ENCODE measurements at places on chromosomes 3 and 15.

GRCh38 chr15:56984681-56985481 is 66.4 kb downstream of the TCF12 start:
- DNase-seq: no peak
- H3K4me1 ChIP-seq: no peaks in the 10 kb centered on the region
- H3K27me3 ChIP-seq: no peaks in the 10 kb centered on the region
- H3K36me3 ChIP-seq: no peaks in the 10 kb centered on the region

GRCh38 chr3:185421577-185422232 is 58.8 kb downstream of the MAP3K13 start:
- no peaks in the 10 kb centered on the region for H3K36me3 ChIP-seq
- H3K4me1 ChIP-seq: no peaks in the 10 kb centered on the region
- H3K27me3 ChIP-seq: no peaks in the 10 kb centered on the region
- DNase-seq: no peak
- no peak overlapping the region for H3K4me3 ChIP-seq

DNA sequence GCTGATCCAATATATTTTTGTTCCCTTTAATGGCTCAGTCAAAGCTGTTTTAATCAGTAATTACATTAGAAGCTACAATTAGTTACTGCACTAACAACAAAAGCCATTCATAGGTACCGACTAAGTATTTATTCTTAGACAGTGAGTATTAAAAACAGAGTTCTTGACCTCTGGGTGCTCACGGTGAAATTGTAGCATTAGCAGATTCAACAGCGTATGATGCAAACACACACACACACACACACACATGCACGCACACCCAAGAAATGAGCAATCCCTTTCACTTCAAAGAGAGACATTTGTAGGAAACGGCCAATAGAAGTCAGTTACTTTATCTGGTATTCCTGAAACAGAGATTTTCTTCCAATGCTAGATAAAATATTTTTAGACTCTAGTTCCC is 27.0 kb upstream of the MITF start:
- no peak for DNase-seq
- no peaks in the 10 kb centered on the region for H3K27me3 ChIP-seq
- H3K27ac ChIP-seq: no peak overlapping the region
- H3K4me1 ChIP-seq: no peaks in the 10 kb centered on the region

DNA sequence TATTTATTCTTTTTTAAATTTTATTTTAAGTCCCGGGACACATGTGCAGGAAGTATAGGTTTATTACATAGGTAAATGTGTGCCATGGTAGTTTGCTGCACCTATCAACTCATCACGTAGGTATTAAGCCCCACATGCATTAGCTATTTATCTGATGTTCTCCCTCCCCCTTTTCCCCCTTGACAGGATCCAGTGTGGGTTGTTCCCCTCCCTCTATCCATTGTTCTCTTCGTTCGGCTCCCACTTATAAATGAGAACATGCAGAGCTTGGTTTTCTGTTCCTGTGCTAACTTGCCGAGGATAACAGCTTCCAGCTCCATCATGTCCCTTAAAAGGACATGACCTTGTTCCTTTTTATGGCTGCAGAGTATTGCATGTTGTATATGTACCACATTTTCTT is 220.3 kb downstream of the OCA2 start:
- DNase-seq: no peak
- no peak overlapping the region for H3K27ac ChIP-seq
- H3K4me1 ChIP-seq: no peaks in the 10 kb centered on the region
- no peaks in the 10 kb centered on the region for H3K36me3 ChIP-seq
- no peaks in the 10 kb centered on the region for H3K27me3 ChIP-seq

DNA sequence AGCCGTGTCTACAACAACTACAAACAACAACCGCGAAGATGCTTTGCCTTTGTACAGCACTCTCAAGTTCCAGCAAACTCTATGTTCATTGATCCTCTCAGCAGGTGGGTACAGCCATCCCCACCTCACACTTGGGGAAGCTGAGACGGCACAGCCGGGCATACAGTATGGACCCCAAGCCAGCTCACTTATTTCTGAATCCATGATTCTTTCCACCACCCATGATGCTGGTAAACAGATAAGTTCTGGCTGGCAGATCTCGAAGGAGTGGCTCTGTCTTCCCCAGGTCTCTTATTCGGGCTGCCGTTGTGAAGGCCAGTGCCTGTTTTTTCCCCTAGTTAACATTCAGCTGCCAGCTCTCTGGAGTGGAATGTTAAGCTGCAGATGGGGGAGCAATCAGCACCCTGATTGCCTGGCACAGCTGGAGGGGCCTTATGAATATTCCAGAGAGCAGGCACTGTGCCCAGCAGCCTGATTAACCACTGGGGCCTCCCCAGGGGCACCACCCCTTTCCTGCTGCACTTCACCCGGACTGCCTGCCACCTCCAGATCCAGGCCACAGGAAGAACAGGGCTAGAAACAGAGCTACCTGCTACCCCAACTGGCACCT is 73.2 kb downstream of the CORO2B start:
- H3K27me3 ChIP-seq: no peaks in the 10 kb centered on the region
- DNase-seq: no peak
- no peaks in the 10 kb centered on the region for H3K36me3 ChIP-seq
- H3K27ac ChIP-seq: no peak overlapping the region
- H3K4me1 ChIP-seq: no peaks in the 10 kb centered on the region

DNA sequence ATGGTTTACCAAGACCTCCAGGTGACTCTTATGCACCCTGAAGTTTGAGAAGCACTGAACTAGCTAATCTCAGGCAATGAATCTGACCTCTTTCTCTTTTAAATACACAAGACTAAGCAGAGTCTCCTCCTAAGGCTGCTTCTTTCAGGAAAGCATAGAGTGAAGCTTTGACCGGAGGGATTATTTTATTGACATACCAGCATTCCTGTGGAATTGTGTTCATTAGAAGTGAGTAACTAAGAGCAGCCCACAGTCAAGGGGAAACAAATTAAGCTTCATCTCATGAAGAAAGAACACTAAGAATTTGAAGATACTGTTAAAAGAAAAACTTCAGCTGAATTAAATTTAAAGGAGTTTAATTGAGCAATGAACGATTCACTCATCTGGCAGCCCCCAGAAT is 963.5 kb downstream of the NTRK3 start:
- no peak overlapping the region for H3K27ac ChIP-seq
- H3K4me1 ChIP-seq: no peaks in the 10 kb centered on the region
- H3K27me3 ChIP-seq: no peaks in the 10 kb centered on the region

DNA sequence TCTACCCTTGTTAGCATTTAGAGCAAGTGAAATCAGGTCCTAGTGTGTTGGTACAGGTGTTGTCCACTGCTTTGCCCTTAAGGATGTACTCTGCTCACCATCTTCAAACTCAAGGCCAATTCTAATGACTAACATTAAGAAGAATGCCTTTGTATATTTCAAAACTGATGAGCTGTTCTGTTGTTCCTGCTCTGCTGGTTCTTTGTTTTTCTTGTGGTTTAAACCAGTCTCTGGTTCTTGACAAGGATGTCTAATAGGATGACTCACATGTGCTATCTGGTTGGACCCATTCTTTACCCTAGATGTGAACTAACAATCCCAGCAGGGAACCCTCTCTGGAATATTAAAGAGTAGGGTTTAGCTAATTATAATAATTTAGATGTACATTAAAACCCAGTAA is 17.3 kb downstream of the ABHD5 start:
- H3K27me3 ChIP-seq: peaks cover 3% of the 10 kb centered on the region
- H3K4me3 ChIP-seq: no peak overlapping the region
- no peak overlapping the region for H3K27ac ChIP-seq

GRCh38 chr3:180306691-180307090 is 270.0 kb upstream of the PEX5L start:
- H3K4me1 ChIP-seq: no peaks in the 10 kb centered on the region
- H3K27ac ChIP-seq: no peak overlapping the region
- H3K27me3 ChIP-seq: no peaks in the 10 kb centered on the region
- H3K4me3 ChIP-seq: no peak overlapping the region
- no peaks in the 10 kb centered on the region for H3K36me3 ChIP-seq
- no peak for DNase-seq

DNA sequence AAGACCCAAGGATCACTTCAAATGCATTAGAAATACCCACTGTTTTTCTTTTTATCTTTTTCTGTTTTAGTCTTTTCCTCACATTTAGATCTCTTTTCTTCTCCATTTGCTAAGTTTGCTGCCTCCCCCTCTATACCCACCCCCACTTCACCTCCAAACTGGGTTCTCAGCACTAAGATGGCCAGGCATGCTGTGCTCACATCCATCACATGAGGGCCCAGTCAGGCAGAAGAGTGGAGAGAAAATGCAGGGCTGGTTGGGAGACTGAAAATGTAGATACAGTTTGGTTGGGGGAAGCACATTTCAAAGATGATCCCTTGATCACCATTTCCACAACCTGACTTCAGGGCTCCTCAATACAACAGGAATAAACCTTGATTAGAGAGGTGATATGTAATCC is 8.7 kb downstream of the GAP43 start:
- H3K4me1 ChIP-seq: no peaks in the 10 kb centered on the region
- no peak for DNase-seq
- H3K27ac ChIP-seq: no peak overlapping the region
- no peaks in the 10 kb centered on the region for H3K36me3 ChIP-seq
